ENCODE measurements at places on chromosomes 7 and 10.

DNA sequence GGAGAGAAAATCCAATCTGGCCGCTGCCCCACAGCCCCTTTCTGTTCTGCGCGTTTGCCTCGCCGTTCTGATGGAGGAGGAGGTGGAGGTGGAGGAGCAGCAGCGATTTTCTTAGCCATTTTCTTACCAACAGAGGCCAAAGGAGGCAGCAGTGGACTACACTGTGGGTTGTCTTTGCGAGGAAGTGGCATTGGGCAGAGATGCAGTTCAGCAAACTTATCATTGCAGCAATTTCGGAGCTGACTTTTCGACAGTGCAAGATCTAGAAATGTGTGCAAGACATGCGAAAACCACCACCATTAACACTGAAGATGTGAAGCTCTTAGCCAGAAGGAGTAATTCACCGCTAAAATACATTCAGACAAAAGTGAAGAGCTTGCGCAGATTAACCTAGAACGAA, 1.9 kb upstream of the ARL4A start:
- no peak for DNase-seq

DNA sequence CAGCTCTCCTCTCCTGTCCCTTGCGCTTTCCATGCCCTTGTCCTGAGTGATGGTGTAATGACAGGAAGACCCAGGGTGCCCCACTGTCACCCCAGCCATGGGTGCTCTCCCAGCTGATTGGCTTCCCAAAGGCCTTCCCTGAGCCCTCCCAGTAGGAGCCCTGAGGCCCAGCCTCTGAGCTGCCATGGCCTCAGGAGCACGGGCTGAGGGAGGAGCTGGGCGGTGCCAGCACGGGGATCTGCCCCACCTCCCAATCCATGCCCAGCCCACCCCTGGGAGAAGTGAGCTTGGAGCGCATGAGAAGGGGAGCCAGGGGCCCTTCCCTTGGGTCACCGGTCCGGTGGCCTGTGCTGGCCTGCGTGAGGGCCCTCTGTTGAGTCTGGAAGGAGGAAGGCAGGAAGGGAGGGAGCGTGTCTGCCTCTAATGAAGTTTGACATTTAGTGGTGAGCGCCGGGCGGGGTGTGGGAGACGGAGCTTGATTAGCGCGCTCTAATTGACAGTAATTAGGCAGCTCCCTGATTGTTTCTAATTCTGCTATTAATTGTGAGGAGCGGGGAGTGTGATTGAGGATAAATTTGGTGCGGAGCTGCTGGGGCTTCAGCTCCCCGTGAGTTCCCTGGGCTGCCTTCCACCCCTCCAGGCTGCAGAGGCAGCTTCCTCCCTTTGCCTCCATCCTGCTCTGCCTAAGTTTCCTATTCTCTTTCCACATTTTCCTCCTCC, 28.3 kb downstream of the GBX1 start:
- DNase-seq = no peak

GRCh38 chr7:132065989-132066603, 509.7 kb upstream of the PODXL start:
- DNase-seq = no peak

GRCh38 chr10:68900427-68901104, 549 bp upstream of the DDX50 start:
- DNase-seq = no peak

DNA sequence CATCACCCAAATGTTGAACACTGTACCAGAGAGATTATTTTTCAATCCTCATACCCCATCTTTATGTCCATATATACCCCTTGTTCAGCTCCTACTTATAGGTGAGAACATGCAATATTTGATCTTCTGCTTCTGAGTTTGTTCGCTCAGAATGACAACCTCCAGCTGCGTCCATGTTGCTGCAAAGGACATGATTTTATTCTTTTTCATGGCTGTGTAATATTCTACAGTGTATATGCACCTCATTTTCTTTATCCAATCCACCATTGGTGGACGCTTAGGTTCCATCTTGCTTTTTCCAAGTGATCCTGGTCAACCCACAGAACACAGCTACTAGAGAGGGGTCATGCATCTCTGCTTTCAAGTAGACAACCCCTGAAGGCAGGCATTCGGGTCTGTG, 99.5 kb downstream of the MYL10 start:
- DNase-seq = no peak

DNA sequence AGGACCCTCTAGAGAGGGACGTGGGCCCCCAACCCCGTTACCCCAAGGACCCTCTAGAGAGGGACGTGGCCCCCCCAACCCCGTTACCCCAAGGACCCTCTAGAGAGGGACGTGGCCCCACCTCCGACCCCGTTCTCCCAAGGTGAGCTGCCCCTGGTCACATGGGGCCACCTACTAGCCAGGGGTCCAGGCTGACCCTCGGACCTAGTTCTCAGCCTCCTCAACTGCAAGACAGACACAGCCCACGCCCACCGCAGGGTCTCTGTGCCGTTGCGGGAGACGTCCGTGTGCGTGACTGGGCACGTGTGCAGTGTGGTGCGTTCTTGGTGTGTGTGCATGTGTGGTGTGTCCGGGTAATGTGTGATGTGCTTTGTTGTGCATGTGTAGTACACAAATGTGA, 21.6 kb upstream of the UTF1 start:
- no peak for DNase-seq

- no peak for DNase-seq
These were observed 9.8 kb downstream of the SDK1 start for GRCh38 chr7:3310884-3311283.

- DNase-seq = no peak
These were observed 2.8 kb downstream of the RBP3 start for GRCh38 chr10:47350671-47351640.

DNA sequence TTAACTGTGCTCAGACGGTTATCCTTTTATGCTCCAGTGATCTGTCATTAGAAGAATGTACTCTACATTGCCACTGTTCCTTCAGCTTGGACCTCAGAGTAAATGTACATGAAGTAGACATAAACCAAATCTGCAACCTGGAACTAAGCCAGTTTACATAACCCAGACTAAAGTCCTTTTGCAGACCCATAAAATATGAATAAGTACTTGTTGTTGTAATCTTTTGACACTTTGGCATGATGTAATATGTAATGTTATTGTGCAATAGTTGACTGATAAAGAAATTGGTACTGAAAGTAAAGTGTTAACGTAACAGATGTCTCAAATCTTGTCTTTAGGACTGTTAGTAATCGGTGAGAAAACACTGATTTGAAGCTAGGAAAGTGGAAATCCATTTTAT, 115.8 kb upstream of the SORCS1 start:
- DNase-seq = no peak

DNA sequence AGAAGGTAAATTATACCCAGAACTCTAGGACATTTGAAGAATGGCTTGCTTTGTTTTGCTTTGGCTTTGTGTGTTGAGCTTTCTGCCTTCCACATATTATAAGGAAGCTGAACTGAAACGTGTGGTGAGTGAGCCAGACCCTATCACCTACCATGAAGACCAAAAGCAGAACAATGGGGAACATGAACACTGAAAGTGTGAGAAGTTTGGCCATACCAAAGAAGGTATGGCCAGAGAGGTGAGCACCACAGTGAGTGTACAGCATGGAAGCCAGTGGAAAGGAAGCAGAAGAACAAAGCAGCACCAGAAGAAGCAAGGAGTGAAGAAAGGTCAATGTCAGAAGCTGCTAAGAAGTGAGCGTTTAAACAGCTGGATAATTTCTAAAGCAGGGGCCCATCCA, 59.7 kb upstream of the CCDC71L start:
- DNase-seq = no peak

All from activated CD8-positive, alpha-beta memory T cell treated with anti-CD3 and anti-CD28 coated beads for 1 hour (primary cell).